Mesenteric fat pad (tissue), 1 donor: ENCODE measurements at places on chromosomes 7 and 10. TPM values are rescaled to one million over a fixed set of nuclear protein-coding genes. Genes with fewer than 3 reads are reported as not detected.

DNA sequence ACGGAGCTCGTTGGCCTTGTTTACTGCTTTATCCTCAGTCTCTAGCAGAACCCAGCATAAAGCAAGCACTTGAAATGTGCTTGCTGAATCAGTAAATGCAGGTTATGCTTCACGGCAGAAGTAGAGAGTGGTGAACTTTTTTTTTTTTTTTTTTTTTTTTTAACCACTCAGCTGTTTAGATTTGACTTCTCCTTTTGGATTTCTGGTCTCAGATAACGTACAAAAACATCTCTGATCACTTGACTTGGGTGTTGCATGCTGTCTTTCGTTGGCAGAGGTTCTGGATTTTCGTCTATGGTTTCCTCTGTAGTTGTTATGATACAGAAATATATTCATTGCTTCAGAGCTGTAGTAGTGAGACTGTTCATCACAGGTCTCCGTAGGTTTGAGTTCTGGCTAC is 242.5 kb upstream of the HABP2 start:
- DNase-seq = no peak

DNA sequence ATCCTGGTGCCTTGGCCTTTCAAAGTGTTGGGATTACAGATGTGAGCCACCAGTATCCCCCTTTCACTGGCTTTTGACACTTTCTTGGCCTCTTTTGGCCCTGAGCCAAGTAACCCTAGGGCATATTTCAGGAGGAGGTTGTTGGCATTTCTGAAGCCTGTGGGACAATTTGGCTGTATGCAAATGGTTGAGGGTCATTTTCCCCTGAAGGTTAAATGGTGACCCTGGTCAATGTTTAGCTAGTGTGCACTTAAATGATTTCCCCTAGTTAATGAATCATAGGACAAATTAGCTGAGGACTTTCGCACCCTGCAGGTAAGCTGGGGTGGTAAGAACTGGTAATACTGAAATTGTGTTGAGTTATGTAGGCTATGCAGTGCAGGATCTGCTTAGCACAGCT is 660.5 kb downstream of the LRMDA start:
- DNase-seq = no peak

The ADAP1 gene
- 19.2 TPM for total RNA-seq

DNA sequence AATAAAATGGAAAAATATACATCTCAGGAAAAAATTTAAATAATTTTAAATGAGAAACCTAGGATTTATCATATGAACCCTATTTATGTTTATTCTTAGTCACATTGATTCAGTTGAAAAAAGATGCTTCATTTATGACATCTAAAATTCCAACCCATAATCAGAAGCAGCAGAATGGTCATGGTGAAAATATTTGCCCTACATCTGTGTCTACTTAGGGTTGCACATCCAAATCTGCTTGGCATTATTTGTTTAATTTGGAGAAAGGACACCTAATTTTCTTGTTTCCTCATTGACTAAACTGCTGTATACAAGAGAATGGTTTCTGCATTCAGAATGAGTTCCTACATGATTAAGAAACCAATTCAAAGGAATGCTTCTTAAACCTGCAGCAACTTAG is 72.9 kb upstream of the SKAP2 start:
- no peak for DNase-seq

GRCh38 chr7:116317907-116318306 is 107.6 kb downstream of the TES start:
- DNase-seq = no peak

The TMEM209 gene
- total RNA-seq = 17.2 TPM

DNA sequence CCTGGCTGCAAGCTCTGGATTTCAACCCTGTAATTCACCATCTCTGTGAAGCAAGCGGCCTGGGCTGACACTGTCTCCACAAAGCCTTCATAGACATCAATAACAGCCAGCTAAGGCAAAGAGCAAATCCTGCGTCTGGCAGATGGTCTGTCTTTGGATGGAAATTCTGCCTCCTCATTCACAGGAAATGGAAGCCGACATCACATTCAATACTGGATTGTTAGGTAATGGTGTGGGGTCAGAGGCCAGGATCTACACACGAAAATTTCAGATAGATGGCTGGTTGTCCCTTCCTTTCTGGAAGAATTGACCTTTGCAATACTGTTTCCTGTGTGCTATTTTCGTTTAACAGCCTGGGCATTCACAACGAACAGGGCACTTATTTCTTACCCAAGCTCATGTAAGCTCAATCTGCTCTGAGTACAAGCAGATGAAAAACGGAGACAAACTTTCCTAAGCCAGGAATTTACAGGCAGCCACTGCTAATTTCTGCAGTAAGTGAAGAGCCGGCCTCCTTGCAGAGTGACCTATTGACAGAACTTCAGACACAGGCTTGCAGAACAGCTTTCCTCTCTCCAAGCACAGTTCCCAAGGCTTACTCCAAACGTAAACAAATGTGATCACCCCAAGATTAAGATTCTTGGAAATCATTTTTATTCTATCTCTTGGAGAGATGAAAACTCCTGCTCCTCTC is 3.1 kb upstream of the ADAM12 start:
- DNase-seq = no peak

- no peak for DNase-seq
Observed at GRCh38 chr7:53437336-53437735, 401.9 kb downstream of the POM121L12 start.

DNA sequence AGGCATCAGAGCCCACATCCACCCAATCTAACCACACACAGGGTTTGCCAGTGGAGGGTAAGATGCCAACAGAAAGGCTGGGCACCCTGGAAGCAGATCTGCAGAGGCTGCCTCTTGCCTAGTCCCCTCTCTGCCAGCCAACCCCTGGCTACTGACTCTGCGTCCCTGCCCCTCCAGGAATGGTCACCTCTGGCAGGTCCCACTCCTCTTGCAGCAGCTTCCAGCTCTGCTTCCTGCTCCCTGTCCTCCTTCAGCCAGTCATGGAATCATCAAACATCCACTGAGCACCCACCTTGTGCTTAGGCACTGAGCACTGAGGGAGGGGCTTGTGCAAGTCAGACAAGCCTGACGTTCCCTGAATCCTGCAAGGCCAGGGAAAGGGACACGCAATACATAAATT is 20.1 kb upstream of the HABP2 start:
- no peak for DNase-seq

DNA sequence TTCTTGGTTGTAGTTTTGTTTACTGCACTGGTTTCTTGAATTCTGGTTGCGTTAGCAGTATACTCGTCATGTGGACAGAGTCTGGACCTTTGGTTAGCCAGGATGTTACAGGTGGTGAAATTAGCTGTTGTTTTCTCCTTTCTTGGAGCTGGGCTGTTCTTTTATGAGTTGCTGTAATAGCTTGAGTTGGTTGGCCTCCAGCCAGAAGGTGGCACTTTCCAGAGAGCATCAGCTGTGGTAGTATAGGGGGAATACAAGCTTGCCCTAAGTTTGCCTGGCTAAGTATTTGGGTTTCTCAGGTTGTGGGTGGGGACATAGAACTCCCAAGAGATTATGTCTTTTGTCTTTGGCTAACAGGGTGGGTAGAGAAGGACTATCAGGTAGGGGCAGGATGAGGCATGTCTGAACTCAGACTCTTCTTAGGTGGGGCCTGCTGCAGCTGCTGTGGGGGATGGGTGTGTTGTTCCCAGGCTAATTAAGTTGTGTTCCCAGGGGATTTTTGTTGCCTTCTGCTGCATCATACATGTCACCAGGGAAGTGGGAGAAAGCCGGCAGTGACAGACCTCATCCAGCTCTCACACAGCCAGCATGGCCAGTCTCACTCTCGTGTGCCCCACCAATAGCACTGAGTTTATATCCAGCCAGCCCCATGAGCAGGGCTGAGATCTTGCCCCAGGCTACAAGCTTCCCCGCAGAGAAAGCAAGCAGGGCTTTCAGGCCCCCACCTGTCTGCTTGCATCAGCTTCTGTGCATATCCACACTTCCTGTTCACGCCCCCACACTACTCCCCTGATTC is 246.7 kb upstream of the TPK1 start:
- DNase-seq = no peak

The PDE1C gene
- 2.2 TPM for total RNA-seq

The STAMBPL1 gene
- 5.1 TPM for total RNA-seq

- DNase-seq = no peak
Observed at GRCh38 chr10:49309691-49310411, 10.9 kb downstream of the C10orf71 start.
